RKO (cell line): ENCODE measurements at places on chromosomes 1 and 21.

GRCh38 chr1:212982430-212983152 is 32.2 kb downstream of the VASH2 start:
- DNase-seq = no peak

- DNase-seq = no peak
Measured at GRCh38 chr1:234331507-234331906, 41.7 kb upstream of the COA6 start.

DNA sequence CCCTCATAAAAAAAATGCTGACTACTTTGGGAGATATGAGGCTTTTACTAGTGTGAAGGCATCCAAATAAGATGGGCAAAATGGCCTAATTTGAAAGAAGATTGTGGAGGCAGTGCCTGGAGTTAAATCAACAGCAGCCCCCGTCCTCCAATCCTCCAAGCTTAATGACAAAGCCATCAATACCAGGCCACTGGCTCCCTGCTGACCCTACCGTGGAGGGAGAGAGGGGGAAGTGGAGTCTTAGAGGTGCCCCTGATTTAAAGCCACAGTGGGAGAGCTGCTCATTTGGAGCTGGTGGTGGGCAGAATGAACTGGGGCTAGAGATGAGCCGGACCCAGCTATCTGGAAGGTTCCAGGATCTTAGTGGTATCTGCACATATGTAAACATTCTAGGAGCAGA is 24.3 kb upstream of the KNCN start:
- no peak for DNase-seq

GRCh38 chr1:205782627-205783432 is 7.5 kb upstream of the RAB29 start:
- no peak for DNase-seq

- DNase-seq = no peak
Measured at GRCh38 chr1:175673371-175674150, 69.8 kb downstream of the TNR start.

DNA sequence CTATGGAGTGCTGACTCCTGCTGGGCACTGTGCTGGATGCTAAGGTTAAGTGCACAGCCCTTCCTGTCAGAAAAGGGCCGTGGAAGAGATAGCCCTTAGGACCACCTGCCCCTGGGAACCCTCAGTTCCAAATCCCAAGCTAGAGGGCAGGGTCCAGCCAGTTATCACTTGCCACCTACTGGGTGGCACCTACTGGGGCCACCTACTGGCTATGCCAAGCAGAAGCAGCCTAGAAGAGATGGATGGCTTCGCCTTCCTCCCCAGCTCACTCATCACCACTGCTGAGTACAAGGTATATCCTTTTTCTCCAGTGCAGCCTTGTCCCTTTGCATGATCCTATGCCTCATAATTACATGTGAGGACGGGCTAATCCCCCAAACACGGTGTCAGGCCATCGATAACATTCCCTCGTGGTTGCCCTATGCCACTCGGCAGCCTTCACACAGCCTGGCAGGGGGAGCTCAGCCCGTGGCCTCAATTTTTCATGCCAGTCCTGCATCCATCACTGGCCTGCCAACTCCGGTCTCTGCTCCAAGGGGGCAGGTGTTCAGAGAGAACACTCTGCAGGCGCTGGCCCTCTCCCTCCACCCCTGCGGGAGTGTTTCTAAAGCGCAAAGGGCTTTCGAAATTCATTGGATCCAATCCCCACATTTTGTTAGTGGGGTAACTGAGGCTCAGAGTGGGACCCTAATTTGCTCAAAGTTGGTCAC is 49.0 kb downstream of the SYT2 start:
- peak; percentile 25 for DNase-seq

DNA sequence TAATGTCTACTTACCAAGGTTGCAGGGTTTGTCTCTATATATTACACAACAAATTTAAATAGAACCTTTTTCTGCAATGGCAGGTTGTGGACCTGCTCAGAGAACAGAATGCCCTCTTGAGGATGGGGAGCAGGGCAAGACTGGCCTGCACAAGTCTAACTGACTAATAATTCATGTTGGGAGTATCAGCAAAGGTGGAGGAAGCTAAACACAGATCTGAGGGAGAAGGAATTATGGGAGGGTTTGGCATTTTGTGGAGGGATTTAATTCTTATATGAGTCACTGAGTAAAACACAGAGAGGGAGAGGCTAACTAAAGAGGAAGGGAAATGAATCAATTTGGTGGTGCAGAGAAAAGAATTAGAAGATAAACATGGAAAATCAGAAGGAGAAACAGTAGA is 40.0 kb downstream of the CLDN17 start:
- no peak for DNase-seq

DNA sequence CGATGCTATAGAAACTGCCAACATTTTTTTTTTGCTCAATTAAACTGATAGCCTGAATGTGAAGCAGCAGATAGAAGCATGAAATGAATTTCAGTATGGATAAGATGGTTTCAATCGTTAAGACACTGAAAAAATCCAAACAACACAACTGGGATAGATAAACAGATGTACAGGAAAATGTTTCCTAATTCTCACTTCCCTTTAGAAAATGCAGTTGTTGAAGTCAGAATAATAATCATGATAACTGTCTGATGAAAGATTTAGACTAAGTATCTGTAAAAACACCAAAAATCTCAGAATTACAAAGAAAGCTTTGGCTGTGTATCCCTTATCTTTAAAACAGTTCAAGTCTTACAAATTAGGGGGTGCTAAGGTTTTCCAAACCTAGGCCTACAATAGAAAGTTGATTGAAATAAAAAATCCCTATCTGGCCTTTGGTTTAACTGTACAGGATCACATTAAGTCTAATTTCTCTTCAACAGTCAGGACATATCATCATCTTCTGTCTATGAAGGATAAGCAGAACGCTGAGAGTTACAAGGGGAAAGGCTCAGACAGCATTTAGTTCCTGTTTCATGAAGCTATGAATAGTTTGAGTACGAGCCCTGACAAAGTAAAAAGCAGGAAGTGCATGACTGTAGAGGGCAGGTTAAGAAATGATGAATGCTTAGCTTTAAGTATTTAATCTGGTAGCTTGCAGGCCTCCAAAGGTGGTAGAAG is 203.2 kb downstream of the APP start:
- no peak for DNase-seq

- DNase-seq = no peak
Measured at GRCh38 chr1:14741532-14741931, 143.0 kb downstream of the KAZN start.

- no peak for DNase-seq
Measured at GRCh38 chr1:185788386-185788785, 54.2 kb downstream of the HMCN1 start.

GRCh38 chr1:109914587-109915240 is 4.1 kb downstream of the CSF1 start:
- no peak for DNase-seq

DNA sequence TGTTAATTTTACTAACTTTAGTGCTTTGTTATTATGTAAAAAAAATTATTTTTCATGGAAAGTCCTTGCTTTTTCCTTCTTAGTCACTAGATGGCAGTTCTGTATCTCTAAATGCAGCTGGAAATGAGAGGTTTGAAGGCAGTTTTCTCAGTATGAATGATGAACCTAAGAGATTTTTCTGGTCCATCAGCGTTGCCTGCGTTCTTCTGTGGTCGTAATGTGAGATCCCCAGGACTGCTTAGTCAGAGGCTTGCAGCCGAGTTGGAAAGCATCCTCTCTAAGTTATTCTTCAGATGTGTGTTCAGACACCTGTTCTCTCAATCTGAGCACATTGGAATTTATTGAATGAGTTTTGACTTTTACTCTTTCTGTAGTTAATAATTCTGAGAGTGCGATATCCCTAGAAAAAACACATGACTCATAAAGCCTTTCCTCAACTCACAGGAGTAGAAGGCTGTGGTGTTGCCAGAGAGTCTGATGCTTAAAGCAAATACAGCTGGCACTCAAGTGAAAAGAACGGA is 99.3 kb downstream of the FMN2 start:
- DNase-seq = peak; percentile 61

GRCh38 chr1:41520951-41521752 is 36.7 kb upstream of the EDN2 start:
- no peak for DNase-seq

DNA sequence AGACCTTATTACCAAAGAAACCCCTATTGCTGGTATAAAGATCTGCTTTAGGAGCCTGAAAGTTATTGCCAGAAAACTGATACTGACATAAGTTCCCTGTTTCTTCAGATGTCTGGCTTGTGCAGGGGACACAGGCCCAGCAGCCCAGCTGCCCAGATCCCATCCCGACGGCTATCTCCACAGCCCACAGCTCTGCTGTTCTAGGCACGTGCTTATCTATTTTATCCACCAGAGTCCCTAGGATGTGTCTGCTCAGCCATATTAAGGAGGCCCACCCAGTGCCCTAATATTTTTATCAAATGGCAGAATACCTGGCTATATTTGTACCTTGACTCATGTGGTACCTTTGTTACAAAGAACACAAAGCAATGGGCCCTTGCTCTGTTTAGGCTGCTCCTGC is 58.9 kb downstream of the DDX20 start:
- no peak for DNase-seq

DNA sequence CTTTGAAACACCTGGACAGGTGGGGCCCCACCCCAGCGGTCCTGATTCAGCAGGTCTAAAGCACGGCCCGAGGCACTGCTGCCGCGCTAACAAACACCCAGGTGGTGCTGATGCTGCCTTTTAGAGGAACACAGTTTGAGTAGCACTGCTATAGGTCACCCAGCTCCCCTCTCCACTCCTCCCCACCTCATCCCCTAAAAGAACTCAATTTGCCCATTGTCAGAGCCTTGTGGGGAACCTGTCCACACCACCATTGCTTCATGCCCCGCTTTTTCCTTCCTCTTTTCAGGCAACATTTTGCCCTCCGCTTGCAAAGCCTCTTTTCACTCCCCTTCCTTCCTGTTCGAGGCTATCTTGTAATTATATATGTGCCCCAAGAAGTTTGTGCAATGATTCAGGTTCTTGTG is 26.2 kb upstream of the PADI4 start:
- no peak for DNase-seq

GRCh38 chr1:210446479-210446878 is 117.8 kb downstream of the HHAT start:
- DNase-seq = peak; percentile 7

DNA sequence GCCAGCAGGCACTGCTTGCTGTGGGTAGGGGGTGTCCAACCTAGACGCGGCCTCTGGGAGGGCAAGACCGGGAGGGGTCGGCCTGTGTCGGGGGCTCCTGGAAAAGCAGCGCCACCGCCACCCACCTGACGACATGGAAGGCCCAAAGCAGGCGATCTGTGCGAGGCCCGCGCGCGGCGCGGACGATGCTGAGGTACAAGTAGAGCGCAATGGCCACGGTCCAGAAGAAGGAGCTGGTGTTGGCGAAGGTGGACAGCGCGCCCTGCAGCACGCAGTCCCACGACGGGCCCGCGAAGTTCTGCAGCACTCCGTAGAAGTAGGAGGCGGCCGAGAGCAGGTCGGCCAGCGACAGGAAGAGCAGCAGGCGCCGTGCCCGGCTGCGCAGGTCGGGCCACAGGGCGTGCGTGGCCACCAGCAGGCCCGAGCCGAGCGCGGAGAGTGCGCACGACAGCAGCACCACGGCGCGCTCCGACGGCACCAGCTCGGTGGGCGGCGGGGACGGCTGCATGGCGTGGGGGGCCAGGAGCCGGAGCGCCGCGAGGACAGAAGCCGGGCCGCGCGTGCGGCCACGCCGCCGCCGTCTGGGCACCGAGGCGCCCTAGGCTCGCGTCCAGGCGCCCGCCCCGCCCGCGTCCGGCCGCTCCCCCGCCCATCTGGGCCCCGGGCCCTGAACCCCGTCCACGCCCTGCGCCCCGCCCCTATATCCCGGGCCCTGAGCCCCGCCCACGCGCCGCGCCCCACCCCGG is at the start of gene GPR157:
GPR157 (minus strand) TSS at position 583 of the 746 bp plus-strand sequence; CDS start at position 508, 75 bp downstream.
- DNase-seq = peak; percentile 74

DNA sequence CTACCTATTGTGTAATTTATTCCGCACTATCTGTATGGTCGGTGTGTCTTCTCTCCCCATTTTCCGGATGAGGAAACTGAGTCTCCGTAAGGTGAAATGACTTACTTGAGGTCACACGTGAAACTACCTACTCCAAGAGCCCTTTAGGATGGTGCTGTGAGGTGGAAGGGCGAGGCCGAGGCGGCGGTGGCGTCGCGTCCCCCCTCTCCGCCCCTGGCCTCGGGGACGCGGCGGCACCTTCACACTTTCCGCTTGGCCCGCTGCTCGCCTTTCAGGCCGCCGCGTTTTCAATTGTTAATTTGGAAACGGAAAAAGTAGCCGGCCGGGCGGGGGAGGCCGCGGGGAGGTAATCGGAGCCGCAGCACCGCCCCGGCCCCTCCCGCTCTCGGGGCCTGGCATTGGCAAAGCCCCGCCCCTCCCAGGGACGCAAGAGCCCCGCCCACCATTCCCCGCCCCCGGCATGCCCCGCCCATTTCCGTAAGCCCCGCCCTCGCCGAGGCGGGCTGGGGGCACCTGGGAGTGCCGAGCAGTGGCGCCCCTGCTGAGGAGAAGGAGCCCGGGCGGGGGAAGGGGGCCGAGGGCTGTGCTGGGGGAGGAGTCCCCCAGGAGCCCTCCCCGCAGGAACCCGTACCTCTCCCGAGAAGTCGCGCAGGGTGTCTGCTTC is 18.6 kb downstream of the KCNQ4 start:
- DNase-seq = no peak

- DNase-seq = no peak
Measured at GRCh38 chr1:185425163-185425562, 108.1 kb upstream of the IVNS1ABP start.

DNA sequence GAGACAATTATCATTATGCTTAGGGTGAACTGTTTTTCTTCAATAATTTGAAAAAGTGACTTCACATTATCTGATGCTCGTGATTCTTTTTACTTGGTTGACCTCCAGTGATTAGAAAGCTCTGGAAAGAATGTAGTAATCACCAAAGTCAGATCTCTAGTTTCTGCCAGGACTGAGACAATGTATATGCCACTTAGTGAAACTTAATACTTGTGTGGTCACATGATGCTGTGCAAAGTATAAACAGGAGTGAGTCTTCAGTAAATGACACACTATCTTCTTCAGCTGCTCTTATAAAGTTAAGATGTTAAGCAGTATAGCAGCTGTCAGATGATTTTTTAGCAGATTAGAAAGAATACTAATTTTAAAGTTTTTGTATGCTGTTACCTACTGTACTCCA is 17.2 kb downstream of the VCAM1 start:
- DNase-seq = peak; percentile 10

DNA sequence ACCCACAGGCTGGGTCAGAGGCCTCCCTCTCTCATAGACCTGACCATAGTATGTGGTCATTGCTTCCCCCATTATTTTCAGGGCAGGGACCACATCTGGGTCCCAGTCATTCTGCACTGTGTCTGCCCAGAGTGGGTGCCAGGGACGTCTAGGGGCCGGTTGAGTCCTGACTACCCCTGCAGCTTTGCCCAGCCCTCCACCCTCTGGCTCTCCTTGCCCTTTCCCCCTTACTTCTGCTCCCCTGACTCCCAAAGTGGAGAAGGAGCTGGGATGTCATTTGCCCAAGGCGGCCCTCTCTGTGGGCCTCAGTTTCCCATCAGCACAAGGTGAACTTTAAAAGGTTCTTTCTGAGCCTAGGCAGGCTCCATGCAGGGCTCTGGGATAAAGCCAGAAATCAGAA is 4.3 kb upstream of the TTC22 start:
- no peak for DNase-seq

GRCh38 chr1:228177721-228178710 is 12.4 kb downstream of the IBA57 start:
- no peak for DNase-seq
